ENCODE measurements at places on chromosomes 3 and 15. TPM values are rescaled to one million over a fixed set of nuclear protein-coding genes. Genes with fewer than 3 reads are reported as not detected.

DNA sequence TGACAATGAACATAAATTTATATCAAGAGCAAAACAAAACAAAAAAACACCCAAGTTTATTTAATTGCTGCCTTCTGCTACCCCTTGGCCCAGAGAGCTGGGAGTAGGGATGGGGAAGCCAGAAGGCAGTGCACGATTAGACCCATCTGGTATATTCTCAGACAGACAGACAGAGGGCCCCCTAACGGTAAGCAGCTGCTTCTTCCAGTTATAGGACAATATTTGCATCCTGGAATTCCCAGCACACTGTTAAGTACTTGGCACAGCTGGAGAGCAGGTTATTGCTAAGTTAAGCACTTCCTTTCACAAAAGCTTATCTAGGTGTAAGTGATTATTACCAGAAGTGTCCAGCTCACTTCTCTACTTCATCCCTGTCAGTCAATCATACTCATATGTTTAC is 39.3 kb downstream of the C2CD4B start:
- DNase-seq, result no peak

Gene TMEM212
- not detected for polyA plus RNA-seq

DNA sequence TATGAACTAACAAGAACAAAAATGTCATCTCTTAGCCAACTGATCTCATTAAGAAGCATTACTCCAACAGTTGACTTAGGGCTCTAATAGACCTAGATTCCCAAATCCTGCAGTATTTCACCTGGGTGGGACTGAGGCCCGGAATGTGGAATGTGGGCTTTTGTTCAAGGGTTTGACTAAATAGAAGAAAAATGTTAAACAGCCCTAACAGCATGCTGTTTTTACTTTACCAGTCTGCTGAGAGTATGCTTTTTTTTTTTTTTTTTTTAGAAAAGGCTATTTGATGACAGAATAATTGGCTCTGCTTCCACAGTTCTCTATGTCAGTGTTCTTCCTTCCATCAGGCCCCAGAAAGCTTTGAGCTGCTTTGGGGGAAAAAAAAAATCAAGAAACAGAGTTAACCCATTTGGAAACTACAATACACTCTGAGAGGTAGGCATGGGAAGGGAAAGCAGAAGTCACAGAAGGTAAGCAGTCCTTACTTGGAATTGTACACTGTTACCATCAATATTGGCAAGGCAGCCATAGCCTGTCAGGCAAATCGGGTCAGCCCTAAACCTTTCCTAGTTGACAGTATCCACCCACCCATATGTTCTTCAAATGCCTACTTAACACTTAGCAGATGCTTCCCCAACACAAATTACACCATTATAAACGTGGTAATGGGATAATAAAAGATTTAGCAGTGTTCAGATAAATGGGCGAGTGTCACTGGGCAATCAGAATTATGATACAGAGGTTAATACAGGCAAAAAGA is 224.2 kb downstream of the CNTN3 start:
- DNase-seq, result no peak

DNA sequence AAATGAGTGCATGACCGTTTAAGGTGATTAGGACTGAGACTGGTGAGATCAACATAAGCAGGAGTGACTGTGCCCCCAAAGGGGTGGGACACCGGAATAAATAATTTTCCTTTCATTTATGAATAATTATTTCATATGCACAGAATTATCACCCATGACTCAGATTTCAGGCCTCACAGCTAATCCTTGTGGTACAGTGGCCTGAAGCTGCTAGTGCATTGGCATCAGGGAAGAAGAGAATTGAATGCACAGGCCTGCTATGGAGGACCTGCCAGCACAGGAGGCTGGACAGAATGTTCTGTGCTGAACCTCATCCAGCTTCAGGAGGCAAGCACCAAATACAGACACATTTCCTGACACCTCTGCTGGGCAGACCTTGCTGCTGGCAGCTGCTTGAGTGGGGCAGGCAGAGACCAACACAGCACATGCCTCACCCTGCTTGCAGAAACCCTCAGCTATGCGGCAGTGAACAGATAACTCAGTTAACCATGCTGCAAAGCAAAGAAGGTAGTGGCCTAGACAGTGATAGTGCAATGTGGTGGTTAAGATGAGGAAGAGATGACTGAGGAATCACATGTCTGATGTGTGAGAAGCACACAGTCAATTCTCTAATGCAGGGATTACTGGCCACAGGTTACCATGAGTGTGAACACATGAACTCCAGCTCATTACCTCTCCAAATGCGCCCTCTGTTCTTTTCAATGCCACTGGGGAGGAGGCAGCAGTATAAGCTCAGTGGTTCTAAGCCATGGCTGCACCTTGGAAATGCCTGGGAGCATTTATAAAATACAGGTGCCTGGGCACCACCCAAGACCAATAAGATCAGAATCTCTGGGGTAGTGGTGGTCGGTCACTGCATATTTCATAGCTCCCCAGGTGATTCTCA is 68.1 kb upstream of the SCN5A start:
- peak; percentile 41 for DNase-seq

Gene C2CD4A
- polyA plus RNA-seq, result not detected

GRCh38 chr3:114218006-114218405 is 19.4 kb downstream of the ZNF80 start:
- DNase-seq, result no peak

- no peak for DNase-seq
Measured at GRCh38 chr3:39408493-39409372, 2.2 kb downstream of the RPSA start.

- DNase-seq, result no peak
Measured at GRCh38 chr3:162647321-162647720, 1150.7 kb downstream of the OTOL1 start.

GRCh38 chr3:52456169-52456799 is 880 bp downstream of the NISCH start:
- DNase-seq, result no peak

DNA sequence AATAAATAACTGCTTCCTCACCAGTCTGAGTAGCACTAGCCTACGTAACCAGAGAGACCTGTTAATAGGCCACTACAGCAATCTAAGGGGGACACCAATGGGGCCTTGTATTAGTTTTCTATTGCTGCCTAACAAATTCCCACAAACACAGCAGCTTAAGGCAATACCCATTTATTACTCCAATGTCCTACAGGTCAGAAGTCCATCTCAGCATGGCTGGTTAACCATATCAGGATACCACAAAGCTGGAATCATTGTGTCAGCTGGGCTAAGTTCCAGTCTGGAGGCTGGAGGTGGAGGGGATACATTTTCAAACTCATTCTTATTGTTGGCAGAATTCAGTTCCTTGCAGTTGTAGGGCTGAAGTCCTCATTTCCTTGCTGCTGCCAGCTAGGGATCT is 331.9 kb downstream of the ULK4 start:
- DNase-seq, result no peak

- no peak for DNase-seq
Measured at GRCh38 chr15:26901041-26901440, 34.2 kb downstream of the GABRA5 start.

- DNase-seq, result no peak
Measured at GRCh38 chr15:33194237-33194636, 277 bp downstream of the FMN1 start.

- no peak for DNase-seq
Measured at GRCh38 chr3:12884186-12884680, 42.9 kb upstream of the RPL32 start.

DNA sequence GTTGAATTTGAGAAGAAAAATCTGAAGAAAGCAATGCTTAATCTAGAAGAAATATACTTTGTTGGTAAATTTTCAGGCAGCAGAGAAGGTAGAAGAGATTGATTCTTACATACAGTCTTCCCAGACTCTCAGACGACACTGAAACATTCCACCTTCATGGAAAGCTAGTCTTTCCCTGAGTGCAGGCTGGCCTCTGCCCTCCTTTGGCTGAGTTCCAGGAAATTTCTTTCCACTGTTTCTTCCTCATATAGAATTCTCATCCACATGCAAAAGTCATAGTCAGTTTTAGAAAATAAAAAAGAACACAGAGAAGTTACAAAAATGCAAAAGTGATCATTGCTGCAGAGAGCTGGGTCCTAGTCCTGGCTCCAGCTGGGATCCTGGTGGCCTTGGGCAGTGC is 142.5 kb upstream of the PRR23C start:
- no peak for DNase-seq

Gene PIGZ
- polyA plus RNA-seq, result 1.9 TPM

- peak; percentile 32 for DNase-seq
Measured at GRCh38 chr3:183254487-183255347, 1.7 kb downstream of the B3GNT5 start.

Gene A4GNT
- not detected for polyA plus RNA-seq

- peak; percentile 37 for DNase-seq
Measured at GRCh38 chr3:172751175-172751704, 714 bp downstream of the ECT2 start.

DNA sequence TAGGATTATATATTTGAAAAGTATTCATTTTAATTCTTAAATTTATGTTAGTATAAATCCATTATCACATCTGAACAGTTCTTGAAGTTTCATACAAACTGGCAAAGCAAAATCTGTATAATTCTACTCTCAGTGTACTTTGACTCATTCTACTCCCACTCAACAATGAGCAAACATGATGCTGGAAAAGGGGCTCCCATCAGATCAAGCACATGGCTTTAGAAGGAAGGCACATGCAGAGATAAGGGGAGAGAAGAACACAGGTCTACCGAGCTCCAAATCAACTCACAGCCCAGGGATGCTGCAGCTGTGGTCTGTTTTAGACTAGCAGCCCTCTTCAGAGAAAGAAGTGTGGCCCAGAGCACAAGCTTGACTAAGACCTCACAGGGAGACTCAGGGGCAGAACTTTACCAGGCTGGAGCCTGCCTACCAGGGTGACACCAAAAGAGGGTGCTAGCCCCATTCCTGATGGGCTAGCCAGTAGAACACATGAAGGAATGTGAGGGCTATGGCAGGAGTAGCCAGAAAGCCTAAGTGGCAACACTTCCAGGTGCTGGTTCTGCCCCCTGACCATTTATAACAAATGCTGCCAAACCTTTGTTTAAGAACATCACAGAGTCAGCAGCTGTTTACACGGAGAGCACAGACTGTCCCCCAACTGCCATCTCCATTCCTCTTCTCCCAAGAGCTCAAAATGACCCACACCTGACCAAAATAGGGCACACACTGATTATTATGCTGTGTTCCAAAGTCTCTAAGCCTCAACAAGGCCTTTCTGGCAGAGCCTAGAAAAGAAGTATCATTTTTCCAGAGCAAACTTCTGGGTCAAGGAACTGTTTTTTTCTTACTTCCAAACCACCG is 19.5 kb downstream of the SEC22C start:
- DNase-seq, result no peak

DNA sequence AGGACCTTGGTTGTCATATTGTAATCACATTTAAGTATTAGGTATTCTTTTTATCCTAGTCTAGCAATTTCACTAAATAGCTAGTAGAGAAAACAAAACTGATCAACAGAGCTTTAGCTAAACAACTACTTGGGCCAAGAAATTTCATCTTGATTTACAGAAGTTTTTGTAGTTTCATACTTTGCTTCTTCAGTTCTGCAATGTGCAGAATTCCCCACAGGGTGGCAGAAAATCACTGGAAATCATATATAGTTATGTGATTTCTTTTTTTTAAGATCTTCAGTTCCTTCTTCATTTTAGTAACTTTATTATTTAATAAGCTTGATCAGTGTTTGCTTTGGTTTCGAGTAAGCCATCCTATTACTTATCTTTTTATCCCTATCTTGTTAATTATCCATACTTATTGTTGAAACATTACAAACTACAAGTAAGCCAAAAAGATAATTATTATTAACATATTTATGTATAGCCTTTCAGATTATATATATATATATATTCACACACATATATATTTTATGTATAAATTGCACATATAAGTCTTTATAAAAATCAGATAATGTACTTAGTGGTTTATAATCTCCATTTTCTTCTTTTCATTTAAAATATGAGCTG is 2.2 kb upstream of the BNIP2 start:
- DNase-seq, result no peak

DNA sequence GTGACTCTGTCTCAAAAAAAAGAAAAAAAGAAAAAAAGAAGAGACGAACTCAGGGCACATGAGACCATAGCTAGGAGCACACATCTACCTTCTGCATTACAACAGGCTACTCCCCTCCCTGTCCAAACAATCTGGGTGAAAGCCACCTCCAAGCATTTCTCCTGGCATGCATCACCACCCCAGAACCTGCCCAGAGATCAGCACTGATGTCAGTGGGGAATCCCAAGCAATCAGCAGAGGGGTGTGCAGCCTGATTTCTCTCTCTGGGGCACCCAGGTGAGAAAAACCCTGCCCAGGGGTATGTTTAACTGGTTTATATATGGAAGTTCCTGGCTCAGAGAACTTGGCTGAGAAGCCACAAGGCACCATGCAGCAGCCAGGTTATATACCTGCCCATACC is 59.4 kb downstream of the CDC25A start:
- peak; percentile 80 for DNase-seq

- DNase-seq, result no peak
Measured at GRCh38 chr3:152019508-152019907, 146.1 kb downstream of the SUCNR1 start.

Gene CHRNA7
- polyA plus RNA-seq, result 0.38 TPM

GRCh38 chr15:81294516-81294880 is 29.4 kb downstream of the STARD5 start:
- DNase-seq, result no peak

- no peak for DNase-seq
Measured at GRCh38 chr15:49088996-49089395, 42.8 kb upstream of the SECISBP2L start.

Gene CSTA
- 545 TPM for polyA plus RNA-seq

- no peak for DNase-seq
Measured at GRCh38 chr3:33006081-33006480, 54.6 kb downstream of the CCR4 start.

GRCh38 chr3:15453501-15453900 is 26.1 kb downstream of the EAF1 start:
- no peak for DNase-seq

Gene ABHD6
- 6.3 TPM for polyA plus RNA-seq

GRCh38 chr3:56885453-56885852 is 83.7 kb upstream of the ARHGEF3 start:
- no peak for DNase-seq

DNA sequence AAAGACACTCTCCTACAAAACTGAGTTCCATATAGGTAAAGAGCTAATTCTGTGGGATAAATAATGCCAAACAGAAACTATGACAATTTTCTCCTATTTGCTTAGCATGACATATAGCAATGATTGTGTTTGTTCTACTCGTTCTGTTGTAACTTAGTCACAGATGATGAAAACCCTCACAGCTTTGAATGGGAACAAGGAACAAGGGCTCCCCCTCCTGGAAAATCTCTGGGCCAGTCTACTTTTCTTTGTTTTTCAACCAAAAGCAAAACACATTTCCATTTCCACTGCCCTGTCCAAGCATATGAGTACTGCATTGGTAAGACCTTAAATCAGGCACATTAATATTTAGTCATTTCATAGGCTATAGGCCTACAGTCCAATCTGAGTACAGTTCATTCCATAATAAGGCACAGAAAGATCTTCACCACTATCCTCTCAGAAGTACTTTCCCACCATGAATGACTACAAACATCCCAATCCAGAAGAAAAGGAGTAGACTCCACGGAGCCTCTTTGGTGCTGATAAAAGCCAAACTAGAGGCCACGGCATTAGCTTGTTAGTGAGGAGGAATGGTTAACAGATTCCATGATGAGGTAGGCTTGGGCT is 67.1 kb downstream of the ATP8B4 start:
- peak; percentile 60 for DNase-seq

- no peak for DNase-seq
Measured at GRCh38 chr15:35519541-35520149, 26.3 kb downstream of the DPH6 start.
